HS-27A (cell line): ENCODE measurements at places on chromosomes 3 and 15.

DNA sequence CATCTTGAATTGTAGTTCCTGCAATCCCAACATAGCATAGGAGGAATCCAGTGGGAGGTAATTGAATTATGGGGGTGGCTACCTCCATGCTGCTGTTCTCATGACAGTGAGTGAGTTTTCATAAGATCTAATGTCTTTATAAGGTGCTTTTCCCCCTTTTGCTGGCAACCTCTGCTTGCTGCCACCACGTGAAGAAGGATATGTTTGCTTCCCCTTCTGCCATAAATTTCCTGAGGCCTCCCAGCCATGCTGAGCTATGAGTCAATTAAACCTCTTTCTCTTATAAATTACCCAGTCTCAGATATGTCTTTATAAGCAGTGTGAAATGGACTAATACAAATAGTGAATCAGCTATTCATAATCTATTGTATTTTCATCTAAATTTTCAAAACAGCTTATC, 537.3 kb downstream of the EPHA3 start:
- no peak for DNase-seq

- DNase-seq, result no peak
These were observed 164.7 kb upstream of the SMAD3 start for GRCh38 chr15:66900586-66901310.

GRCh38 chr3:111932946-111933345, 45.9 kb upstream of the ABHD10 start:
- DNase-seq, result no peak

DNA sequence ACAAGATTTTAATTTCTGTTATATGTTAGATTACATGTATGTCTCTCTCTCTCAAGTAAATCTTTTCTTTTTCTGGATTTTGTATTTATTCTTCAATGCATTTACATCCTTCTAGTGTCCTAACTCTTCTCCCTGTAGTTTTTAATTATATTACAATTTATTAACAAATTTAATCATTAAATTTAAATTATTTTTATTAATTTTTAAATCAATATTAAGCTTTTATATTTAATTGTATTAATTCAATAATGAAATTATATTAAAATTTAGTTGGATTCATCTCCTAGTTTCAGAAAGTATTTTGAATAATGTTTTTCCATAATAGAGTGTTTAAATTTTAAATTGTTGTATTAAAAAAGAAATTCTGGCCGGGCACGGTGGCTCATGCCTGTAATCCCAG, 29.8 kb downstream of the MLF1 start:
- no peak for DNase-seq
